ENCODE measurements at places on chromosomes 11 and 22.
A peak's percentile ranks its signal among the peaks of the same experiment; 100 is the strongest.

DNA sequence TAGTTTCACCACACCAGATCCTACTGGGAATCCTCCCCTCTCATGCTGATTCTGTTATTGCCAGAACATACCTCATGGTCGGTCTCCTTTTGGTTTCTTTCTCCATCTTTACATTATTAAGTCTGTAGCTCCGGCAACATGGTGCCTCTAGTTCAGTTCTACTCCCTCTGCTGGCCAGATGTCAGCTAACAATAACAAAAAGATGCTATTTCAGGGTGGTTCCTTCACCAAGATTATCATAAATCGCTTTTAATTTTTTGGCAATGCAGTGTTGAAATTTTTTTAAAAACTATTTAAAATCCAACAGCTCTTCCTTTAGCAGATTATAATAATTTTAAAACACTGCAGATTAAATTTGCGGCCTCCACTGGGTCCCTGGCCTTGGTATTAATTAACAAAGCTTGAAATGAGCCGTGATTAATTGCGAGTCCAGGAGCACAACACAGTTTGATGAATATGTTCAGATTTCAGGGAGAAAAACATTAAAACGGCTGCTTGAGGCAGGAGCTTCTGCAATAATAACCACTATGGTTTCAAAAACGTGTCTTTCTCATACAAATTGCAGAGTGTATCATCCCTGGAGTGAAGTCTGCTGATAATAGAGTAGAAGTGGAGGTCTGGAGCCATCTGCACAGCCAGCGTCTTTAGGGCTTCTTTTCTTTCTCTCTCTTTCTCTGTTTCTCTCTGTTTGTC lies 492.9 kb upstream of the KIRREL3 start:
- peak; percentile 13 for DNase-seq

DNA sequence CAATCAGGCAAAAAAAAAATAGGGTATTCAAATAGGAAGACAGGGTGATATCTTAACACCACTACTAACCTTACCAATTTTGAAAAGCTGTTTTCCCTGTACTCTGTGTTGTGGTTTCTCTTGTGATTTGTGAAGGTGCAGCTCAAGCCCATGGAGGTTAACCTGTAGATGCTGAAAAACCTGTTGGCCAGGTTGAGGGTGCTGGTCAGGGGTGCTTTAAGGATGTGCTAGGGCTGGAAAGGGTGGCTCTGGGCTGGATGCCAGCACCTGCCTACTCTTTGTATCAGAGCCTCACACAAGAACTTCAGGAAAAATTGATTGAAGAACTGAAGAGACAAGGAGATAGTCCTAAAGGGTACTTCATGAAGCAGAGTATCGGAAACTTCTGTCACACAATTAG lies 18.3 kb upstream of the OR5M8 start:
- no peak for DNase-seq

DNA sequence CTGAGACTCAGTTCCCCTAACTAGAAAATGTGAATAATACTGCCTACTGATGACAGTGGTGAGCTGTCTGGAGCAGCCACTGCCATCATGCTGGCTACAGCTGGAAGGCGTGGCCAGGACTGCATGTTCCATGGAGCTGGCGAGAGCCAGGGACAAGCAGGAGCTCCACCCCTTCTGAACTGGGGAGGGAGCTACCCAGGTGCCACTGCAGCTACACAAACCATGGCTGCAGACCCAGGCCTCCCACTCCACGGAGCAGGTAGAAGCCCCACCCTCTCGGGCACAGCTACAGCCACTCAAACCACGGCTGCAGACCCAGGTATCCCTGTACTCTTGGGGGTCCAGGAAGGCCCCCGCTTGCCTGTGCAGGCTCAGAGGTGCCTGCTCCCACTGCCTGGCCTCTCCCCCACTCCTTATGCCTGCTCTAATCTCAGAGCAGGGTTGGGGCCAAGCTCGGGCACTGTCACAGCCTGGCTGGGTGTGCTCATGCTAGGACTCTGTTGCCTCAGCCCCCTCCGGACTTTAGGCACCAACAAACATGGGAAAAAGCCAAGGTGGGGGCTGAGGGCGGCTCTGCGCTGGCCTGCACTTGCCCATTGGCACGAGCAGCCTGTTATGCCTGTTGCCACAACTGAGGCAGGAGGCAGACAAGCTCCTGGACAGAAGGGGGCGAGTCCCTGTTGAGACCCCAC lies 51.7 kb downstream of the RAB30 start:
- DNase-seq, result no peak

DNA sequence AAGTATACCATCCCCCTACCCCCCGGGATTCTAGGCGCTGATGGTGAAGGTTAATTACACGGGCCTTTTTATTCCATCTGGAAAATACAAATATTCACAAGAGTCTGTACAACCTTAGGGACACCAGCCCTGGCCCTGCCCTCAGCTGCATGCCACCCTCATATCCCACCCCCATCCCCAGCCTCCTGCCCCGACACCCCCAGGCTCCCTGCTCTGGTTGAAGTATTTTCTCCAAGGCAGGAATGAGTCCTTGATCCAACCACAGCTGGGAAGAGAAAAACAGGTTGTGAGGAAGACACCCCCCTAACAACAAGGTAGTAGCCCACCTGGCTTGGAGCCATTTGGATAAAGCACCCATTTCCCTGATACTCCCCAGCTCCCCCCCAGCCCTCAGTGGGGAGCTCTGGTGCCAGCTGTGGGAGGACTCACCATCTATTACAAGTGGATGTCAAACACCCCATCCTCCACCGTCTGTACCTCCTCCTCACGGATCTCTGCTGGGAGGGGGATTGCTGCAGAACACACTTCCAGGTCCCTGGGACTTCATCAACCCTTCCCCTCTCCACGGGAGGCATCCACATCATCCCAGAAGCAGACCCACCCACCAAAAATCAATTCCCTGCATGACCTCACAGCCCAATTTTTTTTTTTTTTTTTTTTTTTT lies 4.0 kb upstream of the NRXN2 start:
- DNase-seq, result no peak

DNA sequence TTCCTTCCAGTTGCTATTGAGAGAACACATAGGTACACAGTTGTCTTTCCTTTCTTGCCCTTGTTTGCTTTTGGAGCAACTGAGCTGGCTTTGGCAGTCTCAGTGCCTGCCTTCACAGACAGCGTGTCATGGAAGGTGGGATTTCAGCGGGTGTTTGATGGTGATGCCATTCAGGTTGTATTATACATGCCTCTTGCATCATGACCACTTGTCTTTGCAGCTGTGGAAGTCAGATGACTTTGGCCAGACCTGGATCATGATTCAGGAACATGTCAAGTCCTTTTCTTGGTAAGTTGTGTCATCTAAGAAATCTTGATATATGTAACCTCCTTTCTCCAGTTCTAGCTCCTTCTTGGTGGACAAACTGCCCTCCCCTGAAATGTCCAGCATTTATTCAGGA lies 37.1 kb upstream of the SORL1-AS1 start:
- DNase-seq, result no peak

DNA sequence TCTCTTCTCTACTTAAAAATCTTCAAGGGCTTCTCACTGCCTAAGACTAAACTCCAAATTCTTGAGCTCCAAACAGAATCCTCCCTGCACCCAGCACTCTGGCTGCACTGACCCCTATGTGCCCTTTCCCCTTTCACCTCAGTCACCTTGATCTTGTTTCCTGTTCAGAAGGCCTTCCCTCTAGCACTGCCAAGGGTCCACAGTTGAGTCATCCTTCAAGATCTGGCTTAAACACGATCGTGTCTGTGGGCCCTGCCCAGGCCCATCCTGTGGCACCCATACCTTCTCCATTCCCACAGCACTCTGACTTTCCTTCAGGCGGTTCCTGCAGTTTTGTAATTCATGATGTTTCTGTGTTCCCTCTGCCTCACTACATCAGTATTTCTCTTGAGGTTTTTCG lies 129.2 kb downstream of the ARL14EP start:
- no peak for DNase-seq

- no peak for DNase-seq
Measured at GRCh38 chr11:15073361-15074205, at the start of gene CALCB. Gene CALCB (plus strand): TSS chr11:15073593. CDS start chr11:15074719, 1,126 bp downstream.

- DNase-seq, result no peak
Measured at GRCh38 chr11:64607381-64607985, 16.5 kb downstream of the SLC22A12 start.

GRCh38 chr11:10076458-10077141 lies 217.4 kb downstream of the SBF2 start:
- DNase-seq, result peak; percentile 11

GRCh38 chr11:87575088-87575487 lies 537.4 kb downstream of the TMEM135 start:
- no peak for DNase-seq

GRCh38 chr11:64762277-64762673 lies 2.5 kb upstream of the PYGM start:
- DNase-seq, result no peak

DNA sequence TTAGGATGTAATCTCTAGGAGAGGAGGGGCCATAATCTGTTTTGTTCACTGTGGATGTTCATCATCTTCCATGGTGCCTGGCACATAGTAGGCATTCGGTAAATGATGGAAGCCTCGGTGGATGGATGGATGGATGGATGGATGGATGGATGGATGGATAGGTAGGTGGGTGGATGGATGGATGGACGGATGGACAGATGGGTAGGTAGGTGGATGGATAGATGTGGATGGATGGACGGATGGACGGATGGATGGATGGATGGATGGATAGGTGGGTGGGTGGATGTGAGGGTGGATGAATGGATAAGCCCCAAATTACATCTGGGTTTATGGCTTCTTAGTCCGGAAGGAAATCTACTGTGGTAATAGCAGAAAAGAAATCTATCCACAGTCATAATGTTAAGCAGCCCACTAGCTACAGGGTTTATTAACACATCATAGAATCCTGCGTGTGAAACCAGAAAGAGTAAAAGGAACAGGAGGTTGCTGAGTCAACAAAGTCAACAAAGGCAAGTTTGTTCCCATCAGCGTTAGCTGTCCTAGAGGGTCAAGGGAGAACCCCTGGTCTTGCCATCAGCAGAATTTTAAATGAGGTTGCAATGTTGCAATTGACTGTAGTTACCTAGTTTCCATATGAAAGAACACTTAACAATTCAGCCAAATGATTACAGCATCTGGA lies 82.8 kb downstream of the C11orf91 start:
- DNase-seq, result no peak

Data from HFFc6 (cell line).